Heart right ventricle (tissue), 16 donors: ENCODE measurements at places on chromosomes 3 and 15. TPM values are rescaled to one million over a fixed set of nuclear protein-coding genes. Genes with fewer than 3 reads are reported as not detected.

The C3orf70 gene
- polyA plus RNA-seq: 0.75 TPM

- no peak for DNase-seq
These were observed 108.6 kb upstream of the PRR20G start for GRCh38 chr3:127396473-127396872.

The GPR149 gene
- polyA plus RNA-seq: not detected

DNA sequence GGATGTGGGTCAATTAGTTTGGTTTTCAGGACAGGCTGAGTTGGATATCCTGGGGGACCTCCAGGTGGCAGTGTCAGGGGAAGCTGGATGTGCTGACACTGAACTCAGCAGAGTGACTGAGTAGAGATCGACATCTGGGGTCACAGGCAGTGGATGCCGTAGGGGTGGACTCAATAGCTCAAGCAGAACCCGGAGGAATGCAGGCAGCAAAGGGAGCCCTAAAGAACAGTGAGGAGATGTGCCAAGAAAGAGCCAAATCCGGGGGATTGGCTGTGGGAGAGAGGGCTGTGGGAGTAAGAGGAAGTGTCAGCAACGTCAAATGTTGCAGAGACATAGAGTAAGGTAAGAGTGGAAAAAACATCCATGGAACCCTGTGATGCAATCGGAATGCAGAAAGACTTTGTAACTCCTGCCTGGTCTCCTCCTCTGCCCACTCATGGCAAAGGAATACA lies 11.6 kb downstream of the CCR5AS start:
- DNase-seq: no peak

DNA sequence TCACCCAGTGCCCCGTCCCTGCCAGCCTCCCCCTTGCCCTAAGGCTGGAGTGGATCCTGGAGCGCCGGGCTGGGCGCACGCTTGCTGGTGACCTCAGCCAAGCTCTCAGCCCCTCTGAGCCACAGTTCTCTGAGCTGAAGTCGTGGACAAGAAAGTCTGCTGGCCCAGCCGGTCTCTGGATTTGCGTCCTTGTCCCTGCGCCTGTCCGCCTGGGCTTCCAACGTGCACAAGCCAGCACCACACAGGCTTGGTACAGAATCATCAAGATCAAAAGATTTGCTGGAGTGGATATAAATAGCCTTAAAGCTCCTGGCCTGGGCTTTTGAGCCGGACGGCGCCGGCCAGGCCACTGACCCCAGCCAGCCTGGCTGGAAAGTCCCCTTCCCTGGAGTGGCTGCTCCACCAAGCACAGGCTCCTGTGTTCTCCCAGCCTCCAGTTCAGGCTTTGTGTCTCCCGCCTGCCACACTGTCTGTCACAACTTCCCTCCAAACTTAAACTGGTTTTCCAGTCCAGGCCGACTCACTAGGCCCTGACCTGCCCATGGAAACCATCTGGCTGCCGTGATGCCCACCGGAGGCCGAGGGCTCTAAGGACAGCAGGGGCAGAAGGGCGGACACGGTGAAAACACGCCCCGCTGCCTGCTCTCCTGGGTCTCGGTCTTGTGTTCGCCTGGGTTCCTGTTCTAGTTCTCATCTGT lies 156.2 kb downstream of the NUP210 start:
- DNase-seq: no peak

DNA sequence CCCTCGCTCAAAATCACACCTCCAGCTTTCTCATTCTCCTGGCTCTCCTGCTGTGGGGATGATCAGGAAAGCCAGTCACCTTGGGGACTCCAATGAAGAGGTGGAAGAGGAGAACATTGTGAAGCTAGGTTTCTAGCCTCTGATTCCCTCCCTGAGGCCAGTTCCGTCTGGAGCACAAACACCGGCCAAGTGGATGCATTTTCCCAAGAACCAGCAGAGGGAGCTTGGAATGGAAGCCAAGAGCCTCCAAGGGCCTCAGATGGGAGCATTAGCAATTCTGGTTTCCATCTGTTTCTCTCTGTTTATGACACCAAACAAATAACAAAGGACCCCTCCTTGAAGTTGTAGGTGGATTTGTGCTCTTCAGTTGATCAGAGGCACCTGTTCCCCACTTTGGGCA lies 40.6 kb upstream of the NMNAT3 start:
- peak; percentile 18 for DNase-seq

GRCh38 chr3:153572165-153572564 lies 410.1 kb downstream of the RAP2B start:
- no peak for DNase-seq

The PPP1R14D gene
- not detected for polyA plus RNA-seq

GRCh38 chr15:98009971-98010370 lies 49.5 kb downstream of the ARRDC4 start:
- no peak for DNase-seq

The MST1R gene
- polyA plus RNA-seq: 1.7 TPM

- no peak for DNase-seq
These were observed 946.0 kb downstream of the IGSF11 start for GRCh38 chr3:118088696-118089095.

The NR1I2 gene
- 0.03 TPM for polyA plus RNA-seq

The ANKUB1 gene
- polyA plus RNA-seq: not detected

DNA sequence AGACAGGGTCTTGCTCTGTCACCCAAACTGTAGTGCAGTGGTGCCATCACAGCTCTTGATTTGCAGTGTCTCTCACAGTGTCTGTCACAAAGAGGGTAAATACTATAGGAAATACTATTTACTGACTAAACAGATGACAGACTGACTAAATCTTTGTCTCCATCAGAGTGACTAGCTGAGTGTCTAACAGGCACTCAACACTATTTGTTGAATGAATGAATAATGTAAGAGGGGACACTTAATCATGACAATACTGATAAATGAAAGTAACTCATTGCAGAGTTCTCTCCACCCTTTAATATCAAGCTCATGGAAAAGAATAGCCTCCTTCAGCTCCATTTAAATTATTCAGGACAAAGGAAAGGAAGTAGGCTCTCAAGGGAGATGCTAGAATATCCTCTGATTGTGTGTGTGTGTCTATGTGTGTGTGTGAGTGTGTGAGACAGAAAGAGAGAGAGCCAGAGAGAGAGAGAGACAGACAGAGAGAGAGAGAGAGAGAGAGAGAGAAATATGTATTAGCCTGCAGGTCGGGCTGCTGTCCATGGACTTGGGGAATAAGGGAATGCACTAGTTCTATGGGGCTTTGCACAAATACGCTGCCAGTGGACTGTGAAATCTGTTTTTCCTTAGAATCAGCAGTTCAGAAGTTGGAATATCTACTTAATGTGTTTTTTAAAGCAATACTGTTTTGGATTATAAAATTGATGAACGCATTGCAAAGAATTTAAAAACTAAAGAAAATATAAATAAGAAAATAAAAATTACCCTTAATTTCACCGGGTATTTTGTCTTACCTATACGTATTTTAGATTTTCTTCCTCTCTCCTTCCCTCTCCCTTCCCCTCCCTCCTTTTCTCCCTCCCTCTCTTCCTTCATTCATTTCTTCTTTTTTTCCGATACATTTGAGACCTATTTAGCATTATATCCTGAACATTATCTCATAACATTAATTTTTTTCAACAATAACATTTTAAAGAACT lies 132.9 kb upstream of the LRIG1 start:
- DNase-seq: no peak

The ADAMTS7 gene
- polyA plus RNA-seq: 47.0 TPM

- no peak for DNase-seq
These were observed 307.9 kb upstream of the CBLB start for GRCh38 chr3:106176734-106177133.

DNA sequence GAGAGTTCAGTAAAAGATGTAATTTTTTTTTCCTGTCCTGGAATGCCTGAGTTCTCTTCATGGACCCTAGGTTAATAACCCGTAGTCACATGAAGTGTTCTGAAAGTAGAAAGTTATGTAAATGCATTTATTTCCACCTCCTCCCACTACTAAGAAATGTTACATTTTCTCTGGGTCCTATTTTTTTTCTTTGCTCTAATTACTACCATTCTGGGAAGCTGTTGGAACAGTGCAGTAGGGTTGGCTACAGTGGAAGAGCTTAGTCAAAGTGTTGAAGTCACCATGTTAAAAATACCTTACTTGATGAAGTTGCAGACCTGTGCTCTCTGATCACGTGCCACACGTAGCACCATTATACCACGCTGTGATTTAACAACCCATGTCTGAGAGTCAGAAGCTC lies 153.8 kb upstream of the TSC22D2 start:
- DNase-seq: peak; percentile 15

- DNase-seq: no peak
These were observed 157.2 kb upstream of the TMEM108 start for GRCh38 chr3:132880986-132881385.

GRCh38 chr3:1131166-1131565 lies 38.3 kb downstream of the CNTN6 start:
- no peak for DNase-seq

GRCh38 chr3:188734395-188734794 lies 437.4 kb upstream of the TPRG1 start:
- peak; percentile 18 for DNase-seq
